ENCODE measurements at places on chromosomes 5 and 9.

DNA sequence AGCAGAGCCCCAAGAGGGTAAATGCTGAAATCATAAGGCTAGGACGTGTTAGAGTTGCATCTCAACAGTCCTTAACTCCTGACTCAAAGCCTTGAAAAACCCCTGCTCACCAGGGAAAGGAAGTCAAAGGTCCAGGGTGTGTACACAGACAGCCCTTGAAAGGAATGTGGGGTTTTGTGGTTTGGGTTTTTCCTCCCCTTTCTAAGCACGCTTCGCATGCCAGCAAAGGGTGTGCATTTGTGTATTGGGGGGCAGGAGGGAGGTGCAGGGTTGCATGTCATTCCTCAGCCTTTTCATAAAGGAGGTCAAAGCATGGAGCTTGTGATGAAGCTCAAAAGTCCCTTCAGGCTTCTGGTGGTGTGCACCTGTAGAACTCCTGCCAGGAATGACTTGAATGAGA, 17.3 kb upstream of the XPA start:
- no peak for DNase-seq

DNA sequence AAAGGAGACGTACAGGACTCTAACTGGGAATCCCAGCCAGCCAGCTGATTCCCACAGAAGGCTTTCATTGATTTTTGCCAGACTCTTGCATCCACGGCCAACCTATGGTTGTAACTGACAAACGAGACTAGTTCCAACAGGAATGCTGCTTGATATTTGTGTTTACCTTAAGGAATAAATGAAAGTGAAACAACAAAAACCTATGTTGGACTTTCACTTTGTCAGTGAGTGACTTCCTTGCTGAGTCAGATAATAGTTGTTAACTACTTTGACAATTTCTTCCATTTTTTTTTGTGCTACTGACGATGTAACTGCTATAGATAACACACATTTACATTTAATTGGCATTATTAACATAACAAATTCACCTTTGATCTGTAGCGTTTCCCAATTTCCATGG, 63.4 kb upstream of the LRRTM2 start:
- no peak for DNase-seq

DNA sequence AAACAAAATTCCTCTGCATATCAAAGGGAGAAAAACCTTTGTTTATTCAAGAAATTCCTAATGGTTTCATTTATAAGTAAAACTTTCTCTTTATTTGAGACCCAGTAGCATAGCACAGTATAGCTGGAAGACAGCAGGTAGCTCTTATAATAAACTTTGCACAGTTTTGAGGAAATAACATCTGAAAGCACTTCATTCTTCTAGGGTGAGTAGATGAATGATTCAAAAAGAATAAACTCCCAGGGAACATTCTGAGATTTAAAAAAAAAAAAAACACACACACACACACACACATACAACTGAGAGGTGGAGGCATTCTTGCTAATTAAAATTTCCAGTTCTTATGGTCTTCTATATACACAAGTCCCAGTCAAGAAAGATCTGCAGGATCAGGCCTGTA, 197.3 kb downstream of the BNC2 start:
- DNase-seq: no peak

- no peak for DNase-seq
Observed at GRCh38 chr5:77171141-77171910, 39.2 kb upstream of the PDE8B start.

GRCh38 chr5:14659821-14660607, 4.5 kb upstream of the OTULIN start:
- DNase-seq: no peak

DNA sequence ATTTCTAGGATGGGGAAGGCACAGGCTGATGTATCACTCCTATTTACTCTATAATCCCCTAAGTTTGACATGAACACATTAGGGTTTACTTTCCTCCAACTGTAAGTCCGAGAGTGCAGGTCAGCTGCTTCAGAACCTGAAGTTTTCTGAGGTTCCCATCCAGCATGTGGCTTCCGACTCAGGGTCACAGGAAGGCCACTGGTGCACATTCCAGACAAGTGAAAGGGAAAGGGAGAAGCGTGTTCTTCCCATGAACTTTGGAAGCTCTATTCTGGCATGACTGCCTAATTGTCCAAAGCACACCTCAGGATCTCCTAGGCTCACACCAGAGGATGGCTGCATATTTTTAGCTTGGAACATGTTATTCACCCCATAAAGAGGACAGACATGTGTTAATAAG, 602.6 kb downstream of the SEMA5A start:
- DNase-seq: no peak

DNA sequence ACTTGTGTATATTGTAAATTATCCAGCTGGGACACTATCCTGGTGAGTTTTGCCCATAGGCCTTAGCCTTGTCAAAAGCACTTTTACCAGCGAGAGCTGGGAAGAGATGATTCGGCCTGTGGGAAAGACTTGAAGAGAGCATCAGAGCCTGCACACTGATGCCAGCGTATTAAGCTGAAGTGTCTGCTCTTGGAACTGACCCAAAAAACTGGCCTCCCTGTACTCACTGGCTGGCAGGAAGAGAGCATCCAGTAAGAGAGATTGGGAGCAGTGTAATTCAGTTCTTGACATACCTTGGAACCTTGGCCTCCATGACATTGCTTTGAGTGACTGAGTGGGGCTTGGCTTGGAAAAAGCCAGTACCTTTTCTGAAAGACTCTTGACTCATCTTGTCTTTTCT, 73.7 kb downstream of the ZNF462 start:
- DNase-seq: no peak

- DNase-seq: peak; percentile 27
Observed at GRCh38 chr9:106981396-106982287, 118.7 kb downstream of the ZNF462 start.

GRCh38 chr5:173247041-173247440, 12.0 kb upstream of the NKX2-5 start:
- DNase-seq: no peak

DNA sequence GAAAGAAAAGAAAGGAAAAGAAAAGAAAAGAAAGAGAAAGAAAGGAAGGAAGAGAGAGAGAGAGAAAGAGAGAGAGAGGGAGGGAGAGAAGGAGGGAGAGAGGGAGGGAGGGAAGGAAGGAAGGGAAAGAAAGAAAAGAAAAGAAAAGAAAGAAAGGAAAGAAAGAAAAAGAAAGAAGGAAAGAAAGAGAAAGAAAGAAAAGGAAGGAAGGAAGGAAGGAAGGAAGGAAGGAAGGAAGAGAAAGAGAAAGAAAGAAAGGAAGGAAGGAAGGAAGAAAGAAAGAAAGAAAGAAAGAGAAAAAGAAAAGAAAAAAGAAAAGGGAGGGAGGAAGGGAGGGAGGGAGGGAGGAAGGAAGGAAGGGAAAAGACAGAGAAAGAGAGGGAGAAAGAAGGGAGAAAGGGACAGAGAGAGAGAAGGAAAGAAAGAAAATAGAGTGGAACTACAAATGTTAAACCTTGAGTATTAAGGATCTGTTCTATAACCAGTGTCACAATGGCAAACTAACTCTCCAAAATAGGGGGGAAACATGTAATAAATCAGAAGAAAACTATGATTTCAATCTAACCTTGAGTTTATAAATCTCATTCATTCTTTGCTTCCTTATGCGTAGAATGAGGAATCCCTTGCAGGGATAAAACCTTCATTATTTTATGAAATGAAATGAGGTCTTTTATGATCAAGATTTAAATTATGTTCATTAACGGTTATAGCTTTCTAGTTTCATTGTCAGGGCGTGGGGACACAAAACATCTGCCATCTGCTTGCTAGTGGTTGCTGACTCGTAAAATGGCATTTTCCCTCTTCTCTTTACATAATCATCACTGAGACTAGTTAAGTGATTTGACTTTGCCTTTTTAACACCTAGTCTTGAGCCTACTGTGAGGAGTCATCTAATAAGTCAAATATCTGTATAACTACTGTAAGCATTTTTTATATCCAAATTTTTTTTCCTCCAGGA, 40.7 kb upstream of the RAD23B start:
- DNase-seq: no peak

DNA sequence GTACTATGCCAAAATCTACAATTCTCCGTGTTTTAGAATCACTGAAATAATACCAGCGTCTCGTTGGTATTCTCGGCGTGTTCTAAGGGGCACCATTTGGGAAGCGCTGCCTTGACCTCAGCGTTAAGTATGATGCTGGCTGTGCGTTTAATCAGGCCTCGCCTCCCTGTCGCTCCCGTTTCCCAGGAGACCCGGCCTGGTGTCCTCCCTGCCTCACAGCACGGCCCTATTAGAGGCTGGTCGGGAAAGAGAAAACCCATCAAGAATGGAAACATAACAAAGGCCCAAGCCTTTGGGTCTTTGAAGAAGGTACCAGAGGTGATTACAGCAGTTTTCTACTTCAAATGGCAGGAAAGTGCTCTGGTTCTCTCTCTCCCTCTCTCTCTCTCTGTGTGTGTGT, 30.0 kb downstream of the GFPT2 start:
- no peak for DNase-seq

DNA sequence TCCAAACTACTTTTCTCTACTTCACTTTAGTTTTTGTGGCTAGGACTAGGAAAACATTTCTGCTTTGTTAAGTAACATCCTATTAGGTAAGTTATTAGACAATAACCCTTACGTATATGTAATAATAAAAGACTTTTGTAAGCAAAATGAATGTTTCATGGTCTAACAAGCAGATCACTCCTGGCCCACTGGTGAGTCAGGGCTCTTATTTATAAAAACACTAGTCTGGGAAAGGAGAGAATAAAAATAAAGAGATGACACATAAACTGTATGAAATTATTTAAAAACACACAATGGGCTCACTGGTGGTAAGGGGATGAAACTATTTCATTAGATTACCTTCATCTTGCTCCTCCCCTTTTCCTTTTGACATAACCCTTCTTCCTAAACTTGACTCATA, 2212.2 kb upstream of the ACO1 start:
- no peak for DNase-seq

DNA sequence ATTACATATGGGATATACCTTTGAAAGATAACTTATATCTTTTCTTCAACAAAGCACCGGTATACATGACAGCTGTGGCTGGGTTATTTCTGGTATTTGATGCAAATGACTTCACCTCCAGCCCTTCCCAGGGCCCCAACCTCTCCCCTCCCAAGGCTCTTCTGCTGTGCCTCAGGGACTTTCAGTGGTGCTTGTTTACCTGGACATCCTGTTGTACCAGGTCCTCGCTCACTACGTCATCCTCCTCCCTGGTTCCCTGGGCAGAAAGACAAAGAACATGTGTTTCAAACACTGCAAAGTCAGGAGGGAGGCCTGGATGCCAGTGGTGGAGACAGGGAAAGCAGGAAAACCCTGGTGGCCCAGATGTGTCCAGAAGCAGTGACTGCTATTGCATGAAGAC, 23.4 kb downstream of the ANXA6 start:
- DNase-seq: no peak

DNA sequence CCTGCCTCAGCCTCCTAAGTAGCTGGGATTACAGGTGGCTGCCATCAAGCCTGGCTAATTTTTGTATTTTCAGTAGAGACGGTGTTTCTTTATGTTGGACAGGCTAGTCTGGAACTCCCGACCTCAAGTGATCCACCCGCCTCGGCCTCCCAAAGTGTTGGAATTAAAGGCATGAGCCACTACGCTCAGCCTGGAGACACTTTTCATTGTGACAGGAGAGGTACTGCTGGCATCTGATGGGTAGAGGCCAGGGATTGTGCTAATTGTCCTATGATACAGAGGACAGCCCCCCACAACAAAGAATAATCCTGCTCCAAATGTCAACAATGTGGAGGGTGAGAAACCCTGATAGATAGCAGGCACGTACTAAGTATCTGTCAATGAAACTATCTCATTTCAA, 91.3 kb upstream of the SLC25A48 start:
- DNase-seq: no peak
